ENCODE measurements at places on chromosomes 4 and X.

DNA sequence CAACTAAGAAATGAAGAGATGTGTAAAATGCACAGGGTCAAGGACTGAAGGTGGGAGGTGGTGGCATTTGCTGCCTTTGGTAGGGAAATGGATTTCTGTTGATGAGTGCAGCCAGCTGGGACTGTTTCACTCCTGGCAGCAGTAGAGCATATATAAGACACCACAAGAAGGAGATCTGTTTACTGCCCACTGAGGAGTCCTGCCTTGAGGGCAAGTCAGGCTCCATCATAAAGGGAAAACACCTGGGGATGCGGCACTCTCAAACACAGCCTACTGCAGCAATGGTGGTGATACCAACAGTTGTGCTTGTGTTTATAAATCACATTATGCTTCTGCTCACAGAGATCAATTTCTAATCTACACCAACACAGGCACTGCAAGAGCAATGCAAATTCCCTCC lies 222.1 kb downstream of the TACR3 start:
- no peak for DNase-seq

DNA sequence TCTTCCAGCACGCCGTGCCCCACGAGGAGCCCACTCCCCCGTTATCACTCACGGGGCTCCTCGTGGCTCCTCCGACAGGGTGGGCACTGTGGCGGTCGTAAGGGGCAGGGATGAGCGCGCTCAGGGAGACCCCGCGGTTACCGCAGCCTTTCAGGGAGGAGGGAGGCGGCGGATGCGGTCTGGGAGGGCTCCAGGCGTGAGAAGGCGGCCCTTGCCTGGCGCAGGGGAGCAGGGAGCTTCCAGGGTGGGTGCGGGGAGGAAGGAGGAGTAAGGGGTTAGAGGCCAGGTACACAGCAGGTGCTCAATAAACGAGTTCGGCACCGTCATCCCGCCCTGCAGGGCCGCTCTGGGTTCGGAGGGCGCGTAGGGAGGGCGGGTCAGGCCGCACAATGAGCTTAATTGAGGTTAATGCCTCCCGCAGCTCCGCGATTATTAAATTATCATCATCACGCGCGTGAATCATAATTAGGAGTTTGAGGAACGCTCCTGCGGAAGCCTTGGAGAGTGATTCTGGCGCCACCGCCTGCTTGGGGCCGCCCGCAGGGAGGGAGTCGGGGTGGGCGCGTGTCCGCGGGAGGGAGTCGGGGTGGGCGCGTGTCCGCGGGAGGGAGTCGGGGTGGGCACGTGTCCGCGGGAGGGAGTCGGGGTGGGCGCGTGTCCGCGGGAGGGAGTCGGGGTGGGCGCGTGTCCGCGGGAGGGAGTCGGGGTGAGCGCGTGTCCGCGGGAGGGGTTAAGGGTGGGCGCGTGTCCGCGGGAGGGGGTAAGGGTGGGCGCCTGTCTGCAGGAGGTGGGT lies 7.6 kb upstream of the NKX1-1 start:
- no peak for DNase-seq

DNA sequence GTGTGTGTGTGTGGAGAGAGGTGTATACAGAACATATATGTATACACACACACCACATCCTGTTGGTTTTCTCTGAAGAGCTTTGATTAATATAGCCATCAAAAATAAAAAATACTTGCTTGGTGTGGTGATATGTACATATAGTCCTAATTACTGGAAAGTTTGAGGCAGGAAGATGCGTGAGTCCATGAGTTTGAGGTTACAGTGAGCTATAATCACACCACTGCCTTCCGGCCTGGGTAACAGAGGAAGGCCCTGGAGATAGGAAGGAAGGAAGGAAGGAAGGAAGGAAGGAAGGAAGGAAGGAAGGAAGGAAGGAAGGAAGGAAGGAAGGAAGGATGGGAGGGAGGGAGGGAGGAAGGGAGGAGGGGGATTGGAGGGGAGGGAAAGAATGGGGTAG lies 360.4 kb upstream of the CPEB2 start:
- DNase-seq: no peak

- no peak for DNase-seq
Measured at GRCh38 chr4:165612936-165613335, 234.1 kb downstream of the CPE start.

- DNase-seq: no peak
Measured at GRCh38 chr4:152328582-152328981, 207.3 kb downstream of the FBXW7 start.

- DNase-seq: no peak
Measured at GRCh38 chr4:21768349-21769310, 179.9 kb downstream of the KCNIP4 start.

- DNase-seq: no peak
Measured at GRCh38 chr4:5710961-5711478, at the start of gene EVC. EVC (plus strand) TSS chr4:5711201; CDS start chr4:5711381, 180 bp downstream.

GRCh38 chr4:6507345-6507744 lies 34.9 kb upstream of the PPP2R2C start:
- DNase-seq: no peak

GRCh38 chr4:71243091-71243833 lies 95.6 kb upstream of the SLC4A4 start:
- no peak for DNase-seq

DNA sequence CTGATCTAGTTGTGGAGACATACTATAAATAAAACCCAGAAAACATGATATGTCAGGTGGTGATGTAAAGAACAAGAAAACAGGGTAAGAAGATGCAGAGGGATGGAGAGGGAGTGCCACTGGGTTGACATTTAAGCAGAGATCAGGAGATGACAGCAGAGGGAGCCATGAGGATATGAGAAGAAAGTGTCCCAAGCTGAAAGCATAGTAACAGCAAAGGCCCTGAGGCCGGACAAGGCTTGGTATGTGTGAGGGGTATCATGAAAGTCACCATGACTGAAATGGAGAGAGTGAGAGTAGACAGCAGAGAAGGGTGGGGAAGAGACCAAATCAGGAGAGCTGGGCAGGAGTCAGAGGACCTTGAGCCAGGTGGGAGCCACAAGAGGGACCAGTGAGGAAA lies 3.4 kb downstream of the GPKOW start:
- no peak for DNase-seq

DNA sequence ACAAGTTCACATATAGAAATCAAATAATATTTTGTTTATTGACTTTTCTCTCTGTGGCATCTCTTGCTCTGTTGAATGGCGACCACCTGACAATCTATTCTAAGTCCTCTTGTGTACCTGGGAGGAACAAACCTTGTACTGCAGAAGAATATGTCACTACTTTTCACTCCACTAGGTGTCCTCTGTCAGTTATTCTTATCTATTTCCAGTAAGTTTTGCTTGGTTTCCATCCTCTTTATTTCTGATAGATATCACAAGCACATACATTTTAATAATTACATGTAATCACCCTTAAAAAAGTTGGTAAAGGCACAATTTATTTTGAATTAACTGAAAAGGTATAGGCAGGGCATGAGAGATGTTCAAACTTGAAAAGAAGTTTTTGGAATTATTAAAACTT lies 238.4 kb downstream of the SNCA start:
- DNase-seq: no peak
